Activated CD4-positive, alpha-beta T cell treated with anti-CD3 and anti-CD28 coated beads, Interleukin-2, amount 50 U/mL, for 24 hours (primary cell): ENCODE measurements at places on chromosomes 1 and 21.
A peak's percentile ranks its signal among the peaks of the same experiment; 100 is the strongest.

DNA sequence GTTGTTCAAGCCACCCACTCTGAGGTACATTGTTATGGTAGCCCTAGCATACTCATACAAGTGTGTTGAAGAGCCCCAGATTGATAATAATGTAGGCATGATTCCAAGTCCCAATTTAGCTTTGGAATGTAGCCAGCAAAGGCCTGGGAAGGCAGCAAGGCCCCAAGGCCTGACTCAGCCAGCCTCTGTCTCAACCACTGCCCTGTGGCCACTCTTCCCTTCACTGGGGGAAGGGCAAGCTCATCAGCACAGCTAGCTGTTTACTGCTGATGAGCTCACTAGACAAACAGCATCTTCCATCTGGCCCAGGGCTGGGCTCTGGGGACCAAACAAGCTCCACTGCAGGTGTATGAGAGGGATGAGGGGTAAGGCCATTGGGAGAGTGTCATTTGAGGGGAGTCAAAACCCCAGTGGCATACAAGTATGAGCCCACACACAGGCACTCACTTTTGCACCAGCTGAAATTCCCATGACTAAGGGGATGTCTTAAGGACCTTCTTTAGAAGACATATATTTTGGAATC is 2.2 kb upstream of the IRF6 start:
- DNase-seq, result no peak

DNA sequence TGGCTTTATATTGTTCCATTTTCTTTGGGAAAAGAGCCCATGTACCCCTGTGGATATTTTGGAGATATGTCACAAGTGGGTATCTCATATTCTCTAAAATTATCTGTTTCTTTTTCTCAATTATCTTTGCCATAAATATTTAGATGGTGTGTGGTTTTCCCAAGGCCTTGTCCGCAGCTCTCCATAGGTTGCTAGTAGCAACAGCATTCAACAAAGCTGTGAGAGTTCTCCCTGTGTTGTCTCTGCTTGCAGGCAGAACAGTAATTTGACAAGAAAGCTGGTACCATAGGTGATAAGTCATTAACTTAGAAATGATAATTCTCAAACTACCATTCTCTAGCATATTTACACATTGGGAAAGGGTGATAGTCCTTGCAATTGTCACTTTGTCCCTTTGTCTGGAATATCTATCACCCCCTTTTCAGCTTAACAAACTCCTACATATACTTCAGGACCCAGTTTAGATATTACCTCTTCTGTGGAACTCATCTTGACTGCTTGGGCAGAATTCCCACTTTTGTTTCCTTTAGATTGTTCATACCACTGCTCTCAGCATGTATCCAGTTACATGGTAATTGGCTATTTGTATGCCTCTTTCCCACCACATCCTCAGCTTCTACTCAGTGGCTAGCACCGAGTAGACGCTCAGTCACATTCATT is 8.9 kb downstream of the CD101 start:
- no peak for DNase-seq

DNA sequence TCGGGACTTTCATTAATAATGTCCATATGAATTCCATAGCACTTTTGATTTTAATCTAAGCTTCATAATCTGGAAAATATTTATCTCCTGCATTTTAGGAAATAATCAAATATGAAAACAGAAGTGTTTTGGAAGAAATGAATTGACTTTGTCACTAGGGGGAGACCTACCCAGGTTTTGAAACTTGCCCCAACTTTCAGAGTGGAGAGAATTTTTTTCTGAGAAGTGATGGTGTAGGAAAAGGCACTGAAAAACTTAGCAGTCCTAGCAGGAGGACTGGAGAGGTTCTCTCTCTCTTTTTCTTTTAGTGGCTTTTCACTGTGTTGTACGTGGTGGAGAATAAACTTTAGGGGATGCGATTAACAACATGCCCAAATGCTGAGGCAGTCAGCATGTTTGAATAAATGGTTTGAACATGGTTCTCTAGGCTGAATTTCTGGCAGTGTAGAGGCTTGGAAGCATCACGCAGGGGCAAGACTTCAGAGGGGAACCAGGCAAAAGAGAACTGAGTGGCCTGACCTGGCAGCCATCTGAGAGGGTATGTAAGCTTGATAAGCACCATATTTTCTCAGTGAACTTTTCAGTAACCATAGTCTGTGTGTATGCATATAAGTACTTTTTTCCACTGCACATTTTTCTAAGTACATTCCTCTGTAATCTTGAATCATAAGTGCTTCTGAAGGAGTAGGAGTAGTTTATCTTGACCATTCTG is 68.3 kb upstream of the NEK7 start:
- no peak for DNase-seq

DNA sequence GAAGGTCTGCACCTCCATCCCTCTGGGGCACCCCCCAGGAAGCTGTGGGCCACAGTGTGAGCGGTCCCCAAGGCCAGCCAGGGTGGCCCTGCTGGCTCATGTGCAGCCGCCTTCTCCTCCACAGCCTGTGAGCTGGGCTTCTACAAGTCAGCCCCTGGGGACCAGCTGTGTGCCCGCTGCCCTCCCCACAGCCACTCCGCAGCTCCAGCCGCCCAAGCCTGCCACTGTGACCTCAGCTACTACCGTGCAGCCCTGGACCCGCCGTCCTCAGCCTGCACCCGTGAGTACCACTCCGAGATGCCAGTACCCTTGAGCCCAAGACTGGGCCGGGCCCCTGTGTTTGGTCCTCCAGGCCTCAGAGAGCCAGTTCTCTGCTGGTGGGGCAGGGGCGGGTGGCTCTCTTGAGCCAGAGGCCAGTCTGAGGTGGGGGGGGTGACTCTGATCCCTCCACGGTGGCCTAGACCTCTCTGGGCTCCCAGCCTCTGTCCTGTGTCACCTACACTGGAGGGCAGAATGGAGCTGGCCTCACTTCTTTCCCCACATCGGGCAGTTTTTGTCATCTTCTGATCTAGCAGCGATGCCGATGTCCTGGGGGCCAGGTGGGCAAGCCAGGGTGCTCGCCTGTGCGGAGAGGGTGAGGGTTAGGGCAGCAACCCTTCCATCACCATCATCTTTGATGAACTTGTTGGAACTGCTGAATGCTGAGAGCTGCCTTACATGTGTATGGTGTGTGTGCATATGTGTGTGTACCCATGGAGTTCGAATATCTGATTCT is 23.3 kb downstream of the EPHA8 start:
- no peak for DNase-seq

DNA sequence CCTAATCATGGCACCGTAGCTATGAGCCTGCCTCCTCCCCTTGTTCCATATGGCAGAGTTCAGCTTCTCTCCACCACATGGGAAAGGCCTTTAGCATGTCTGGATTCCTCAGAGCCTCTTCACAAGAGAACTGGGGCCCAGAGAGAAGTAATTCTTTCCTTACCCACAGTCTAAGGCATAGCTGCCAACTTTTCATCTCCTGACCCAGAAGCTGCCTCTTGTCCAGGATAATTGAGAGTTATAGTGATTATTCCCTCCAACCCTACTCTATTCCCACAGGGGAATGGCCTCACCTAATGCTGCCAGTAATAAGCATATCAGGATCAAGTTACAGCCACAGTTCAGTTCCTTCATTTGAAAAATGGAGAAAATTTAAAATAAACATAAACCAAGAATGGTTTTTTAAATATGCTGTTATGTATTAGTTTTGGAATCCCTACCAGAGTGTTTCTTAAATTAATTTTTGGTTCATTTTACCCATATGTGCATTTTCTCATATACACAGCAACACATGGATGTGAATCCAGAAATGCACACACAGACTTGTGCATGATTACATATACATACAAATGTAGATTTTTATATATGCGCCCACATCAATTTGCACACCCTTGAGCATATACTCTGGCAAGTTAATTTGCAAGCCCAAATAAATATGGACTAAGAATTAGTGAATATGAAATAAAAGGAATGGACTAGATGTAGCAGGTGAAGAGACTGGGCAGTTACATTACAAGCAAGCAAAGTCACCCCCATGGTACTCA is 63.9 kb upstream of the WARS2 start:
- no peak for DNase-seq

- DNase-seq, result no peak
Observed at GRCh38 chr1:39729030-39729429, 9.7 kb upstream of the PPIE start.

DNA sequence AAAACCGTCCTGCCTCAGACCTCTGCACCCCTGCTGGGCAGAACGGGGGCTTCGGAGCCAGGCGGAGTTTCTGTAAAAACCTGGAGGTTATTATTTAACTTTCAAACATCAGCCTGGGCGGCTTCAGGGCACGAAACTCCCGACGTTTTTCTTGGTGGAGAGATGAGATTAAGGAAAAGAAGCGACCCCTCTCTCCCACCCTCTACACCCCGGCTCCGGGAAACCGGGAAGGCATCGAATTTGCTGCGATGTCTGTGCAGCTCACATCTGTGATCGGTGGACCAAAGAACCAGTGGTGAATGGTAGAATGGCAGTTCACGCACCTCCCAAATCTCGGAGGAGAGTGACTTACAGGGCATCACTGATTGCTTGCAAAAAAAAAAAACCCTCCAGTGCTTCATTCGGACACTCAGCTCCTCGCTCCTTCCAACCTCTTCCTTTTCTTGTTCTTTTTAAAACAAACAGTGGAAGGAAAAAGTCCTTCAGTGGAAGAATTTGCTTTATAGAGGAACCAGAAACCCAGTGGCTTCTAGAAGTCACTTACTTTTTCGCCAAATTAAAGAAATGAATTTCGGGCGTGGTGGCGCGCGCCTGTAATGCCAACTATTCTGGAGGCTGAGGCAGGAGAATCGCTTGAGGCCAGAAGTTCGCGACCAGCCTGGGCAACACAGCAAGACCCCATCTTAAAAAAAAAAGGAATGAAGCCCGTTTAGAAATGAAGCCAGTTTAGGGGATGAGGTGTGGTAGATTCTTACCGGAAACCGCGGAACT is 884 bp downstream of the PHACTR4 start:
- DNase-seq, result peak; percentile 2

DNA sequence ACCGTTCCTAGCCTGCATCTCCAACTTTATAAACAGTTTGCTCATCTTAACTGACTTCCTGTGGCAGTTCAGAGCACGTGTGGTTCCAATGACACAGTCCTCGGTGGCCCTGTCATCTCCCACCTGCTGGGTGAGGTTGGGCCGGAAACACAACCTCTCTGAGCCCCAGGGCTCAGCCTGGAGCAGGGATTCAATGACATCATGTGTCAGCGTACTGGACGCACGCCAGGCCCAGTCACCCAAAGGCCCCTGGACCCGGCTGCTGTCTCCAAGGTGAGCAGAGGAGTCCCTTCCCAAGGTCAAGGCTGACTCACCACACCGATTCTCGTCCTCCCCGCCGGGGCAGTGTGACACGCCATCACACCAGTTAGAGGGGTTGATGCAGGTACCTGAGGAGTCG is 19.9 kb downstream of the TMPRSS2 start:
- DNase-seq, result no peak

DNA sequence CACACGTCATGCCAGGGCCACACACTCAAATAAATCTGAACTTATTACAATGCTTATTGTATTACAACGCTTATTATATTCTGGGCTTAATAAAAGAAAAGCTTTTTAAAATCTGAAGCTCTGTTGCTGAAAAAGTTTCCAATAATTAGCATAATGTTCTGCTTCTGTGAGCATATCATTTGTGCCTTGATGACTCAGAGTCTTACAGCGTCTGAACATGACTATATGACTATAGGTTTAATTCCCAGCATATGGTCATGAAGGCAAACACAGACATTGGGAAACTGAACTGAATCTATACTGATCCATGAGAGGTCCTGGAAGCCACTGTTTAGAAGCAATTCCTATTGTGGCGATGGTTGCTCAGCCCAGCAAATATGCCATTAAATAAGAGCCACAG is 66.3 kb downstream of the SIM2 start:
- DNase-seq, result no peak

- no peak for DNase-seq
Observed at GRCh38 chr1:191609305-191609704, 549.0 kb upstream of the RGS18 start.

- DNase-seq, result peak; percentile 77
Observed at GRCh38 chr1:91803847-91804545, 82.0 kb downstream of the TGFBR3 start.

DNA sequence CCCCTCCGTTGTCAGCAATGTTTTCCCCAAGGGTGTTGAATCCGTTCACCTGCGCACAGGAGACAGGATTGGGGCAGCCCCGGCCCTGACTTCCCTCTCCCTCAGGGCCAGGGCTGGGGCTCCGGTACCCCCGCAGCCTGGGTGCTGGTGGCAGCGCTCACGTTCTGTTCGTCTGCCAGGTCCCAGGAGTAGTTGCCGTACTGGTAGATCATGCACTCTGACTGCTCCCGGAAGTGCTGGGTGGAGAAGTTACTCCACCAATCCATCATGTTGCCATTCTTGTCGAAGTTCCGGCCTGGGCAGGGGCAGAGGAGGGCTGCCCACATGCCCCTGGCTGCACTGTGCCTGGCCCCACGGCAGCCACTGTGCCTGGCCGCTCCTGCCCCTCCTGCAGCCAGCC is 6.1 kb downstream of the PRXL2B start:
- no peak for DNase-seq

- DNase-seq, result peak; percentile 61
Observed at GRCh38 chr1:152458384-152459185, 44.5 kb upstream of the CRNN start.

DNA sequence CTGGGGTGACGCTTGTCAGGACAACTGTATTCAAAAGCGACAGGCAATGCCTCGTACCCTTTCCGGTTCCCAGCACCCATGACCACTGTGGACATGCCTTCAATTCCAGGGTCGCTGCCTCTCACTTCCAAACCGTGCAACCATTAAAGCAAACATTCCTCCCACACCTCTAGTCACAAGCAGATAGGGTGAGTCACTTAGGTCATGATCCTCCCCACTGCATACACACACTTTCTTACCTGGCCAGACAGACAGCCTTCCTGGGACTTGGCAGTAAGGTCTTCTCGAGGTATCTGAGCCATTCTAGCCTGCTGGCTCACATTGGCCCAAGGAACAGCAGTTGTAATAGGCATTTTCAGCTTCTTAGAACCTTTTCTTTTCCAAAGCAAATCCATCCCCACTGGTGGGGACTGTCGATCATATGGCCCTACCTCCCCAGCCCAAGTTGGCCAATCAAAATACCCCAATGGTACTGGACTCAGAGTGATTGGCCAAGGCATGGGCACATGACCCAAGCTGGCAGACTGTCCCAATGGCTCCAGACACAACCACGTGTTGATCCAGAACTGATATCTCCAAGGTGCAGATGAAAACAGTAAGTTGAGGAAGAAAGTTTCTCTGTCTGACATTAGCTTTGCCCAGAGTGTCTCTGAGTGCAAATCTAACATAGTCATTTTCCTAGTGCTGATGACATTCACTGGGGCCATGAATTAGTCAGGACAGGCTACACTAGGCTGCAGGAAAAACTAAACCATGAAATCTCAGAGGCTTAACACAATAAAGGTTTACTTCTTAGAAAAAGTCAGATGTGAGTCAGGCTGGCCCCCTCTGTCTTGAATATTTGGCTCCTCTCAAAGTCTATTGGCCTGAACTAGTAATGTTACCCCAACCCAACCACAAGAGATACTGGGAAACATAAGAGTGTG is 113.8 kb downstream of the RRAGC start:
- DNase-seq, result no peak
